Testis (tissue), 5 donors: ENCODE measurements at places on chromosomes 3 and 15. TPM values are rescaled to one million over a fixed set of nuclear protein-coding genes. Genes with fewer than 3 reads are reported as not detected.

DNA sequence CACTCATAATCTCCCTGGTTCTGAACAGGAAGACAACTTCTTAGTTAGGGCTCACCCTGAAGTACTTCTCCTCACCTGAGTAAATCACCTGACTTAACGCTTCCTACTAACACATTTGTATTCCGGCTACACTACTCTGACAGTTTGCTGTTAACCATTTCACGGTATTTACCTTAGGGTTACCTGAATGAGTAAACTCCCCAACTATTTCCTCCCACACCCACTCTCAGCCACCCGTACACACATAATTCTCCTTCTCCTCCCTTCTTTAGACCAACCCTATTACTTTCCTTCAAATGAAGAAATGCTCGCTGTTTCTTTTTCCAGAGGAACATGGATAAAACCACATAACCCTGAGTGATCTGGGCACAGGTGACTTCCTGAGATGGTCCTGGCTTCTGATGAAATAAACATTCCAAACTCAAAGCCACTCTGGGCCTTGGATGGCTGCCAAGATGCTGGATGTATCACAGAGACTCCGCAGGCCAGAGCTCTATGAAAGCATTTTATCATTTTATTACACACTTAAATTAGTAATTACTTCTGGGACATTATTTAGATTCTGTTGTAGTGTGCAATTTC is 183.6 kb upstream of the ATP11B start:
- peak; percentile 21 for DNase-seq
- H3K4me1 ChIP-seq: no peaks in the 10 kb centered on the region

Gene HTR3E
- 0.31 TPM for total RNA-seq

Gene ST8SIA2
- total RNA-seq: 0.31 TPM

Gene NR1I2
- 0.47 TPM for total RNA-seq

Gene MAP1A
- 19.1 TPM for total RNA-seq

DNA sequence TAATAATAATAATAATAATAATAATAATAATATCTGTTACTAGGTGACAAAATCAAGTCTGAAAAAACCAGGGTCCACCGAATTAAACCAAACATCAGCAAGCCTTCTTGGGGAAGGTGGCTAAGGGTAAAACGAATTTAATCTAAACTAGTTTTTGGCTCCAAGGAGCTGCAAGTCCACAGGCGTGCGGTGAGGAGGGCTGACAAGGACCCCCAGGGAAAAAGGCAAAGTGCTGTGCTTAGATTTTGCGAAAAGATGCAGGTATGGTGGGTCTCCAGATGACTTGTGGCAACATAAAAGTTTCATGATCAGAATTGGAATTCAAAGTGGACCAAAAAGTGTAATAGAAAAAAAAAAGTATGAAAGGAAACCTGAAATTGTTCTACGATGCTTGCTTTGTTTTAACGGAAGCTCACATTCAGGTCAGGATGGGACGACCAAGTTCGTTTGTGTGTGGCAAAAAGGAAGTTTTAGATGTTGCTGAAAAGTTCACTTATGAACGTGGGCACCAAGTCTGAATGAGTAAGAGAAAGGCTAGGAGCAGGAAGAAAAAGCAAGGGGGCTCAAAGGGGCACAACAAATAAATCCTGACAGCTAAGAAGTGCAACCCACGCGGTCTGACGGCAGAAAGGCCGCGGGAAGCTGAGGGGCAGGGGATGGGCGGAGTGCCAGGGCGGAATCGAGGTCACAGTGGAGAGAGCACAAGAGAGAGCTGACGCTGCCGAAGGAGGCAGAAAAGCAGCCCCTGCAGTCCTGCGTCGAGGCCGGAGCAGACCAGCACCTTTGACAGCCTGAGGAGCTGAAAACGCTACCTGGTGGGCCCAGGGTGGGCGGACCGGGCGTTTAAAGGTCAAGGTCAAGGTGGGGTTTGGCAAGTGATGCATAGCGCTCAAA is 1.1 kb downstream of the WDR82 start:
- DNase-seq: peak; percentile 89
- peak overlapping the region; percentile 88 for H3K27ac ChIP-seq
- H3K36me3 ChIP-seq: peaks cover 4% of the 10 kb centered on the region

- H3K27ac ChIP-seq: no peak overlapping the region
- no peak overlapping the region for H3K4me3 ChIP-seq
- no peaks in the 10 kb centered on the region for H3K27me3 ChIP-seq
Observed at GRCh38 chr15:78265752-78266224, 1.4 kb downstream of the DNAJA4 start.

Gene ADAMTS9
- total RNA-seq: 5.1 TPM

GRCh38 chr15:66770518-66771350 is 68.7 kb downstream of the SMAD6 start:
- no peak for DNase-seq
- no peak overlapping the region for H3K27ac ChIP-seq
- no peak overlapping the region for H3K4me3 ChIP-seq
- H3K4me1 ChIP-seq: peaks cover 32% of the 10 kb centered on the region

GRCh38 chr15:38685686-38686339 is 121.2 kb upstream of the RASGRP1 start:
- H3K4me3 ChIP-seq: no peak overlapping the region
- no peaks in the 10 kb centered on the region for H3K27me3 ChIP-seq
- no peaks in the 10 kb centered on the region for H3K4me1 ChIP-seq
- no peak for DNase-seq
- no peak overlapping the region for H3K27ac ChIP-seq

DNA sequence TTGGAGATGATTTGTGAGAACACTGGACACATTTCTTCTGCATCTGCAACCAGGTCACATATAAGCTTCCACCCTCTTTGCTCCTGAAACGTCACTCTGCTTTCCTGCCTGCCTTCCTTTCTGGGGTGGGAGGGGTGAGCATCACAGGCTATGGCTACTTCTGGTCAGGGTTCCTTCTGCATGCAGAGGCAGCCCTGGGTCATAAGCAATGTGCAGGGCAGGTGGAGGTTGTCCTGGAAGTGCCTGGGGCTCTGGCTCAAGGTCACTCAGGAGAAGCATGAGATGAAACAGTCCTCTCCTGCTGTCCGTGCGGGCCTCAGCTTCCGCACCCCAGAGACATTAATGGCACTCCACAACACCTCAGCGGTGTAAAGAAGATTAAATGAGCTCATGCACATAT is 15.1 kb downstream of the SLC6A20 start:
- no peaks in the 10 kb centered on the region for H3K4me1 ChIP-seq
- H3K36me3 ChIP-seq: no peaks in the 10 kb centered on the region
- DNase-seq: no peak
- H3K4me3 ChIP-seq: no peak overlapping the region
